Natural killer cell (primary cell): ENCODE measurements at places on chromosomes 16 and 17.

- DNase-seq: no peak
Measured at GRCh38 chr16:73713778-73714495, 582.7 kb upstream of the PSMD7 start.

DNA sequence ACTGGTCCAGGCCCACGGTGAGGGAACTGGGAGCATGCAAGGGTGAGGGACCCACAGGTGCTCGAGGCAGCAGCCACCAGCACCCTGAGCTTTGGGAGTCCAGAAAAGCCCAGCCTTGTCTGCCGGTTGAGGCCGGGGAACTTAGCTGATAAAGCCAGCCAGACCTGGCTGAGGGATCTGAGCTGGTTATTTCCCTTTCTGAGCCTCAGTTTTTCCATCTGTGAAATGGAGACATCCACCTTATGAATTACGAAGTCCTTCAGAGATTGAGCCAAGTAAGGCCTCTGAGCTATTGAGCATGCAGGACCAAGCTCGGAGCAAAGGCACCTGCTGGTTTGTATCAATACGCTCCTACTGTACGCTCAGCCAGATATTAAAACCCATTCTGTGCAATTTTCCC is 13.8 kb downstream of the NECAB2 start:
- DNase-seq: no peak

GRCh38 chr17:16938031-16938430 is 33.9 kb downstream of the TNFRSF13B start:
- DNase-seq: no peak

DNA sequence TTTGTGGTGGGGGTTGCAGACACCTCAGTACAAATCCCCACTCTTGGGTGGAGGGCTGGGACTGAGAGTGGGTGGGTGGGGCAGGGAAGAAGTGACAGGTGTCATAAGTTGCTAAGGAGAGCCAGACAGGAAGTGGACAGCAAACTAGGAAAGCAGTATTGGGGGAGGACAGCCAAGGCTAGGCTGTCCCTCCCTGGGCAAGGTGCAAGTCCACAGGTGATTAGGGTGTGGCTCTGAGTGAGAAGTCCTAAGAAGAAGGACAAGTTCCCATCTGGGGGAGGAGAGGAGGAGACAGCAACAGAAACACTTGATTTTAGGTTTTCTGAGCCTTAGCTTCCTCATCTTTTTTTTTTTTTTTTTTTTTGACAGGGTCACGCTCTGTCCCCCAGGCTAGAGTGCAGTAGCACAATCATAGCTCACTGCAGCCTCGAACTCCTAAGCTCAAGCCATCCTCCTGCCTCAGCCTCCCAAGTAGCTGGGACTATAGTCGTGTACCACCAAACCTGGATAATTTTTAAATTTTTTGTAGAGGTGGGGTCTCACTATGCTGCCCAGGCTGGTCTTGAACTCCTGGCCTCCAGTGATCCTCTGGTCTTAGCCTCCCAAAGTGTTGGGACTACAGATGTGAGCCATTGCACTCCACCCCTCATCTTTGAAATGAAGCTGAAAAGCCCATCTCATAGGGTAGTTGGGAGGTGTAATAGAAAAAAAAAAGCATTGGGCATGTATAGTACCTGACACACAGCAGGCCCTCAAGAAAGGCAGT is 2.5 kb downstream of the MAPK3 start:
- no peak for DNase-seq

DNA sequence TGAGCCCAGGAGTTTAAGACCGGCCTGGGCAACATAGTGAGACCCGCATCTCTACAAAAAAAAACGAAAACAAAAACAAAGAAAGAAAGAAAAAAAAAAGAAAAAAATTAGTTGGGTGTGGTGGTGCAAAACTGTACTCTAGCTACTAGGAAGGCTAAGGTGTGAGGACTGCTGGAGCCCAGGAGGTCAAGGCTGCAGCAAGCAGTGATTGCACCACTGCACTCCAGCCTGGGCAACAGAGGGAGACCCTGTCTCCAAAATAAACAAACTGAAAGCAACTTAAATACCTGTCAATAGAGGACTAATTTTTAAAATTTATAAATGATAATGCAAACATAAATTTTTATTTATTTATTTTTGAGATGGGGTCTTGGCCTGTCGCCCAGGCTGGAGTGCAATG is 17.3 kb downstream of the ATP2A1 start:
- DNase-seq: no peak

- DNase-seq: no peak
Measured at GRCh38 chr17:79939755-79940458, 95.8 kb downstream of the TBC1D16 start.

DNA sequence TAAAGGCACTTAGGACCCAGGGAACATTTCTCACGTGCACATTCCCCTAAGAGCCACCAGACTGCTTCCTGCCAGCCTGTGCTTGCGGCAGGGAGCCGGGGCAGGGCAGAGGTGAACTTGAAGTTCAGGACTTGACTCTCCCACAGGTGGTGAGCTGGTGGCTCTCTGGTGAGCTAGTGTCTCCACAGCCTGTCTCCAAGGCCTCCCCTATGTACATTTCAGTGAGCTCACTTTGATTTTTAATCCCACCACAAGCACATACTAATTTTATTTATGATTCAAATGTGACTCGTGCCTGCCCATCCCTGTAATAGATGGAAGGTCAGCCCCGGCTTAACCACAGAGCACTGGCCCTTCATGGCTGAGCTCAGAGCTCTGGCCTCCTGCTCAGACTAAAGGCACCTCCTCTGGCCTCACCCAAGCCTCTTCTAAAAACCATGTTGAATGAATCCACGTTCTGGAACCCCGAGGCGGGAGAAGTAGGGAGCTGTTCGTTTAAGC is 9.2 kb downstream of the SNN start:
- no peak for DNase-seq

DNA sequence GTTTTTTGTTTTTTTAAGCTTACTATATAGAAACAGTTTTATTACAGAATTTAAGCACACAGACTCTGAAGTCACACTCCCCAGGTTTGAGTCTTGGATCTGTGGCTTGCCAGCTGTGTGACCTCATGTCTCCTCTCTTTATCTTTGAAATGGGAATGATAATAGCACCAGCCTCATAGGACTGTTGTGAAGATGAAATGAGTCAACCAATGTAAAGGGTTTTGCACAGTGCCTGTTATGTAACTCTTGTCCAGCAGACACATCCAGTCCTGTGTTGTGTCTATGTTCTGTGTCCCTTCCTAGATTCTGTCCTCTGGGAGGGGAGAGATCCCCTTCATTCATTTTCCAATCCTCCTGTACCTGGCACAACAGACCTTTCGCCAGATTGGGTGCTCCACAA is 3.1 kb upstream of the CPD start:
- DNase-seq: no peak

DNA sequence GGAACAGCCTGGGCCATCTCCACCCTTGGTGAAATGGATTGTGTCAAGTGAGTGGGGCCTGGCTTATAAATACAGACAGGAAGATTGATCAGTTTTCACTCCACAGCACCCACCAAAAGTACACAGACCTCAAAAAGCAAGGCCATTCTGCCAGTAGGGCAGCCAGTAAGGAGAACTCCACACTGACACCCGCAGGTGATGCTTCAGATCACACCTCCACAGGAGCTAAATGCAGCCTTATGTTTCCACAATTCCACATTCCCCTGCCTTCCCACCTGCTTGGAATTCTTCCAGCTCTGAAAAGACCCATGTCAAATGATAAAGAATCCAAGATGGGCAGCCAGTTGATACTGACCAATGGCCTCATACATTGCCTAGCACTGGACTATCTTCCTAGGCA is 191.1 kb downstream of the ZFHX3 start:
- peak; percentile 13 for DNase-seq

GRCh38 chr17:30235386-30236296 is at the start of gene SLC6A4:
Gene SLC6A4 (minus strand): TSS chr17:30235697. CDS start chr17:30221958, 13,739 bp downstream.
- DNase-seq: no peak

GRCh38 chr17:7956228-7956965 is 24.4 kb downstream of the CNTROB start:
- no peak for DNase-seq

DNA sequence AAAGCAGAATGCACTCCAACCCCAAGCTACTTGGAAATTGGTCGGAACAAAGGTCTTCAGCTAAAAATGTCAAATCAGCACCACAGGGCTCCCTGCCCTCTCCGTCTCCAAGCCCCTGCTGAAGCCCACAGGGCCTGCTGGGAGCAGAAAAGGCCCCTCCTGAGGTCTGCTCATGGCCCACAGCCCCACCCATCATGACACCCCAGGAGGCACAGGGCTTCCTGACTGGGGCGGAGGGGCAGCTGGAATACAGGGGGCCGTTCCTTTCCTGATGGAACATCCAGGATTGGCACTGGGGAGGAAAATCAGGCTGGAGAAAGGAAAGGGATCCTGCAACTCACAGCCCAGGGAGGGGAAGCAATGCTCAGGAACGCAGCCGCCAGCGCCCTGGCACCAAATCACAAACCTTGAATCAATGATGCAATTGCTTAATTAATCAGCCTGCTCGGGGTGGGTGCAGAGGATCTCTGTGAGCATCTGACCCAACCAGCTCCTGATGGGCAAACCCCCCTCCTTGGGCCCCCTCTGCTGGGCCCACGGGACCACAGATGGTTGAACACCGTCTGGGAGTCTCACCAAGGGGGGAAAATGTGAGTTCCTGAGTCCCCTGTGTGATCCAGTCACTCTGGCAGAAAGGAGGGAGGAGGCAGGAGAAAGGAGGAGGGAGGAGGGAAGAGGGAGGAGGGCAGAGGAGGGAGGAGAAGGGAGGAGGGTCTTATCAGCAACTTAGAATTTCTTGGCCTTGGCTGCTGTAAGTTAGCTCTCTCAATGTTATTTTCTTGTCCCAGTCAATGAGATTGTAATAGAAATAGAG is 155.5 kb downstream of the ZNF423 start:
- no peak for DNase-seq

DNA sequence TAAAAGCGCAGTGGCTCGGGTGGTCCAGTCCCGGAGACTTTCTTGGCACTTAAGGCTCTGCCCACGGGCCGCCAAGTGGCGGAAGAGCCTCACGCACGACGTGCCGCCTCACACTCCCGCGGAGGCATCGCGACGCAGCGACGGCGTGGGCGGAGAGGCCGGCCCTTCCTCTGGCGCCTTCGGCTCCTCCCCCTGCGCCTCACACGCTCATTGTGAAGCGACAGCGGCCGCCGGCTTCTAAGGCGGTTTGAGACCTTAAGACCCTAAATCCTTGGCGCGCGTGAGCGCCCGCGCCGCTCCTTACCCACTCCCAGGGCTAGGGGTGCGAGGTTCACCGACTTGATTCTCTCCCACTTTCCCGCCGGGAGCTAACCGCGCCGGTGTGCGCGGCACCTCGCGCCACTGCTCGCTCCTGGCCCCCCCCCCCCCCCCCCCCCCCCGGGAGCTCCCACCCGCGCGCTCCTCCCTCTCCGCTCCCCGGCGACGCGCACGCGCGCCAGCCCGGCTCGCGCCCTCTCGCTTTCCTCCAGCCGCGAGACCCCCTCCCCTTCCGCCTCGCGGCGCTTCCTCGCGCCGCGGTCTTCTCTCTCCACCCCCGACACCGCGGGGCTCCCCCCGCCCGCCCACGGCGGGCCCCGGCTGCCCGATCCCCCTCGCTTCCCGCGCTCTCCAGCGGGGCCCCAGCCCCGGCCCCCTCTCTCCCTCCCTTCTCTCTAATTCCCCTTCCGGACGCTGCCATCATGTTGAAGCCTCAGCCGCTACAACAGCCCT is at the start of gene ATXN2L:
Gene ATXN2L (plus strand): TSS at position 480 of the 771 bp plus-strand sequence. CDS start 261 bp downstream, at position 741.
- peak; percentile 98 for DNase-seq

DNA sequence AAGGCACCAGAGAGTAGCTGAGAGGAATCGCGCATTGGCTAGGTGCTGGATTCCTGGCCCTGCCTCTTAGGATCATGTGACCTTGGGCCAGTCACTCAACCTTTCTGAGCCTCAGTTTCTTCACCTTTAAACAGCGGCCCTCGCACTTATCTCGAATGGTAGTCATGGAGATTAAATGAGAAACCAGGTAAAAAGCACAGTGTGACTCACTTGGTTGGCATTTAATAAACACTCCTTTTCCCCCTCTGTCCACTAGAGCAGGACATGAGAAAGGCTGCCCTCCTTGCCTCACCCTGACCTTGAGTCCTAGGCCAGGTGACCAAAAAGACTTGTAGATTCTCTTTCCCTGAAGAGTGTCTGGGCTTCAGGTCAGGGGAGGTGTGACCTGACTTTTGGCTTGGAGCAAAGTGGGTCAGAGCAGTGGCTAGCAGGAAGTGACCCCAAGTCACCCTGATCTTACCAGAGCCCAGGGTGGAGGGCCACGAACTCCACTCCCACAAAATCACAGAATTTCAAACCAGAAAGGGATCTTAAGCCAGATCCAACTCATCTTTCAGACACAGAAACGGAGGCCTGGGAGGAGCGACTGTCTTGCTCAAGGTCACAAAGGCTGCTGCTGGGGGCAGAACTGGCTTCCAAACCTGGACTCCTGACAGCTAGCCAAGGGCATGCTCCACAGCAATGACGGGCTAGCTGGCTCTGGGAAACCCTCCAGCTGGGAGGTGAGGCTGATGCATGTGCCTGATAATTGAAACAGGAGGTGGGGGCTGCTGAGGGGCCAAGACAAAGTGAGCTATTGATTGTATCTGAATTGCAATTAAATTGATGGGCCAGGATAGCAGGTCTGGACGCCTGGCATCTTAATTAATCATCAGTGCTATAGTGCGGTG is 65.2 kb downstream of the PIPOX start:
- DNase-seq: no peak

GRCh38 chr17:47732399-47733046 is 513 bp upstream of the TBX21 start:
- DNase-seq: no peak

GRCh38 chr17:62819511-62820221 is 11.6 kb upstream of the MARCHF10 start:
- no peak for DNase-seq

DNA sequence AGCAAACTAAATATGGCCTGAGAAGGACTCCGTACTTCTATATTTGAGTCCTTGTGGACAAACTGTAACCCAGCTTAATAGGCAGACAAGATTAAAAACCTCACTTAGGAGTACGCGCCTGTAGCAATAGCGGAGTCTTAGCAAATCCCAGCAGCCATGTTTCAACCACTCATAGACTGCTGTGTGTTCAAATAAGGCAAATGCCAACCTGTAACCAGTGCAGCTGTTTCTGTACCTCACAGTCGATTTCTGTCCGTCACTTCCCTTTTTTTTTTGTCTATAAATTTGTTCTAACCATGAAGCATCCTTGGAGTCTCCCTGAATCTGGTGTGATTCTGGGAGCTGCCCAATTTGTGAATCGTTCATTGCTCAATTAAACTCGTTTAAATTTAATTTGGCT is 30.2 kb downstream of the TANC2 start:
- no peak for DNase-seq

DNA sequence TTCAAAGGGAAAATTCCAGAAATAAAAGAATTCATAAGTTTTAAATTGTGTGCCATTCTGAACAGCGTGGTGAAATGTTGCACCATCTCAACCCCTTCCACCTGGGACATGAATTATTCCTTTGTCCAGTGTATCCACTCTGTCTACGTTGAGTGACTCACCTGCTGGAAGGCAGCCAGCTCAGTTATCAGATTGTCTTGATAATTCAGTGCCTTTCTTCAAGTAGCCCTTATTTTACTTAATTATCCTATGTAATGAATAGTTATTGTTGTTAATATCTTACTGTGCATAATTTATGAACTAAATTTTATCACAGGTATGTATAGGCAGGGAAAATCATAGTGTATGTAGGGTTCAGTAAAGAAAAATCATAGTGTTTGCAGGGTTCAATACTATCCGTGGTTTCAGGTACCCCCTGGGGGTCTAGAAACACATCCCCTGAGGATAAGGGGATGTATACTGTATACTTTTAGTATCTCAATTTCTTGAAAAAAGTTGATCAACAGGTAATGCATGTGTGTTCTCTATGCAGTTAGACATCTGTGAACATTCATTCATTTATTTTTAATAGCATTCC is 7.7 kb upstream of the PCTP start:
- DNase-seq: no peak

GRCh38 chr17:27975146-27976011 is 67.1 kb upstream of the NLK start:
- no peak for DNase-seq
